Body of pancreas (tissue), 4 donors: ENCODE measurements at places on chromosomes 7 and 10.

GRCh38 chr7:74290981-74291441 lies 1.8 kb downstream of the CLIP2 start:
- peak overlapping the region; percentile 88 for H3K27ac ChIP-seq
- H3K4me3 ChIP-seq, result peak overlapping the region; percentile 37
- DNase-seq, result peak; percentile 29
- no peaks in the 10 kb centered on the region for H3K27me3 ChIP-seq

GRCh38 chr7:102119213-102119651 lies 167.4 kb upstream of the SH2B2 start:
- H3K27ac ChIP-seq, result no peak overlapping the region
- H3K4me1 ChIP-seq, result peaks cover 14% of the 10 kb centered on the region
- peaks cover 7% of the 10 kb centered on the region for H3K36me3 ChIP-seq

DNA sequence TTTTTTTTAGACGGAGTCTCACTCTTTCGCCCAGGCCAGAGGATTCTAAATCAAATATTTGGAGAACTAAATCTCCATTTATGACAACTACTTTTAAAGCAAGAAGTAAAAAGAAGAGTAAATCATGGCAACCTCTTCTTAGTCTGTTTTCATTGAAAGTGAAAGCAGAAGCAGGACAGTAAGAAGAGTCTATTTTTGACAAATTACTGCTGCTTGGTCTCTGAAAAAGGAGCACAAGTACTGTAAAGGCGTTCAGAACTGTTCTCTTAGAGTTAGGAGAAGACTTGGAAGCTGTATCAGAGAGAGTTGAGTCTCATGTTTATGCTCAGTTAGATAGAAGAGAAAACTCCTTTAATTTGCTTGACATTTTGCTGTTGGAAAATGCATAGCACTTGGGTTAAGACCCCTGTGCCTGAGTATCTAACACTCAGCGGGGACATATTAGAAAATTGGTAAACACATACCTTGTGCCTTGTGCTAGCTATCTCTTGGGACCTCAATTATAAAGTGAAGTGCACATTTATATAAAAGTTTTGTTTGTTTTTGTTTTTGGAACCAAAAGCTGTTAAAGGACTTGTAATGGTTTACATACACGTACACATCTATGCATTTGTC lies 433.0 kb downstream of the ANKRD7 start:
- H3K27ac ChIP-seq, result no peak overlapping the region
- H3K4me1 ChIP-seq, result no peaks in the 10 kb centered on the region
- DNase-seq, result no peak
- H3K36me3 ChIP-seq, result no peaks in the 10 kb centered on the region

- H3K27me3 ChIP-seq, result no peaks in the 10 kb centered on the region
- H3K4me3 ChIP-seq, result no peak overlapping the region
- DNase-seq, result no peak
- H3K27ac ChIP-seq, result no peak overlapping the region
- no peaks in the 10 kb centered on the region for H3K36me3 ChIP-seq
Measured at GRCh38 chr7:25429731-25430130, 201.4 kb upstream of the NPVF start.

GRCh38 chr10:124119946-124120345 lies 26.5 kb upstream of the CHST15 start:
- no peaks in the 10 kb centered on the region for H3K4me1 ChIP-seq
- H3K36me3 ChIP-seq, result no peaks in the 10 kb centered on the region
- H3K4me3 ChIP-seq, result no peak overlapping the region
- DNase-seq, result no peak
- no peaks in the 10 kb centered on the region for H3K27me3 ChIP-seq

GRCh38 chr10:93023013-93023650 lies 37.5 kb upstream of the CYP26C1 start:
- H3K27me3 ChIP-seq, result no peaks in the 10 kb centered on the region
- no peaks in the 10 kb centered on the region for H3K4me1 ChIP-seq
- H3K36me3 ChIP-seq, result no peaks in the 10 kb centered on the region
- DNase-seq, result no peak

- DNase-seq, result peak; percentile 48
- no peaks in the 10 kb centered on the region for H3K4me1 ChIP-seq
- no peaks in the 10 kb centered on the region for H3K27me3 ChIP-seq
- H3K4me3 ChIP-seq, result no peak overlapping the region
Measured at GRCh38 chr7:98802088-98802780, 67.6 kb downstream of the TMEM130 start.

GRCh38 chr7:66110856-66111255 lies 3.8 kb upstream of the CRCP start:
- DNase-seq, result no peak
- no peaks in the 10 kb centered on the region for H3K27me3 ChIP-seq
- H3K4me3 ChIP-seq, result no peak overlapping the region
- H3K36me3 ChIP-seq, result no peaks in the 10 kb centered on the region

DNA sequence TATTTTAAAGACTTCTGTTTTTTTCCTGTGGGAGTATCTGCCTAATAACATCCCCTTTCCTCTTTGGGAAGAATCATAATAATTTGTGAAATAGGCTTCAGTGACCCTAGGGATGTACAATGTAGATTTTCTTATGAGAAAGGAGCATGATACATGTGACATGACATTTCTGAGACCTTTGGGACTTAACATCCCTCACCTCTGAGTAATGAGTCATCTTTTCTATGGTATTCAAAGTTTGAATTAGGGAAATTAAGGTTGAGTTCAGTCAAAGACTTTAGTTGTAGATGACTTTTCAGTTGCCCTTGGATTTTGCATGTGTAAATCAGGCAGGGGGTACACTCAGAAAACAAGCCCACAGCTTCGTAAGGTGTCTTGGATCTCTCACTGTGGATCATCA lies 14.3 kb downstream of the GRK5 start:
- H3K4me1 ChIP-seq, result peaks cover 24% of the 10 kb centered on the region
- no peak overlapping the region for H3K4me3 ChIP-seq
- no peak overlapping the region for H3K27ac ChIP-seq
- no peak for DNase-seq

GRCh38 chr7:75537731-75538130 lies 45.6 kb downstream of the SPDYE5 start:
- H3K36me3 ChIP-seq, result no peaks in the 10 kb centered on the region
- H3K27ac ChIP-seq, result no peak overlapping the region
- no peaks in the 10 kb centered on the region for H3K27me3 ChIP-seq
- no peaks in the 10 kb centered on the region for H3K4me1 ChIP-seq
- H3K4me3 ChIP-seq, result no peak overlapping the region
- DNase-seq, result no peak

GRCh38 chr7:55432939-55433784 lies 68.0 kb downstream of the LANCL2 start:
- H3K4me3 ChIP-seq, result no peak overlapping the region
- DNase-seq, result no peak
- no peak overlapping the region for H3K27ac ChIP-seq
- H3K36me3 ChIP-seq, result no peaks in the 10 kb centered on the region
- H3K4me1 ChIP-seq, result peaks cover 33% of the 10 kb centered on the region
- H3K27me3 ChIP-seq, result no peaks in the 10 kb centered on the region

GRCh38 chr7:34060196-34060947 lies 155.0 kb downstream of the BMPER start:
- H3K4me3 ChIP-seq, result no peak overlapping the region
- no peaks in the 10 kb centered on the region for H3K27me3 ChIP-seq
- no peak overlapping the region for H3K27ac ChIP-seq
- no peak for DNase-seq
- H3K4me1 ChIP-seq, result no peaks in the 10 kb centered on the region

- no peaks in the 10 kb centered on the region for H3K36me3 ChIP-seq
- no peaks in the 10 kb centered on the region for H3K4me1 ChIP-seq
- no peak overlapping the region for H3K4me3 ChIP-seq
- H3K27ac ChIP-seq, result no peak overlapping the region
Measured at GRCh38 chr10:14184841-14185315, 145.8 kb downstream of the FRMD4A start.

DNA sequence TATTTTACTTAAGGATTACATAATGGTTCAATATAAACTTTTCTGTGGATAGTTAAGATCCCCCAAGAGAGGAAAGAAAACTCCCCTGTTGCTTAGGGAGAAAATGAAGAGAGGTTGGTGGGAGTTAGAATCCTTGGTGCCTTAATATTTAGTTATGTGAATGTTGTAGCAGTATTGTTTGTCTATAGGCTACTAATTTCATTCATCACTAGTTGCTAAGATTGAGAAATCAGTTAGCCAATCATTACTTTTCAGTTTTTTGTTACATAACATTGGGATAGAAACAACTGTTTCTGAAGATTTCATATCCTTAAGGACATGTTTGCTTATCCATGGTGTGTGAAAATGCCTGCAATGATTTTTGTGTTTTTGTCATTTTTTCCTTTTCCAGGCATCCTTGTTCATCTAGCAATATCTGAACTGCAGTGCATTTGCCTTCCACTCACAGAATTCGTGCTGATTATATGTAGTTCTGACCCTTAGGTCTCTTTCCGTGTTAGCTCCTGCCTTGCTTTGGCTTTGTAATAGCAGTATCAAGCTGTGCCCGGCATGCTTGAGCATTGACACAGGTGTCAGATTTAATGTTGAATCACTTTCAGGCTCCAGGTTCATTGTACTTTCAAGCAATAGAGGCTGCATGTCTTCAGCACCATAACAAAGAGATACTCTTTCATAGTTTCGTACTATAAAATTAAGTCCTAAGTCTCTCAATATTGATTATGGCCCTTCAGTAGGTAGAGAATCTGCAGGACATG lies 85.0 kb downstream of the PODXL start:
- DNase-seq, result no peak
- H3K4me3 ChIP-seq, result no peak overlapping the region
- H3K27ac ChIP-seq, result no peak overlapping the region
- no peaks in the 10 kb centered on the region for H3K4me1 ChIP-seq
- H3K36me3 ChIP-seq, result no peaks in the 10 kb centered on the region

GRCh38 chr7:56003749-56004148 lies 39.4 kb downstream of the NIPSNAP2 start:
- H3K4me3 ChIP-seq, result no peak overlapping the region
- no peaks in the 10 kb centered on the region for H3K36me3 ChIP-seq
- DNase-seq, result no peak
- no peak overlapping the region for H3K27ac ChIP-seq
- H3K27me3 ChIP-seq, result no peaks in the 10 kb centered on the region

GRCh38 chr7:124412531-124412930 lies 353.1 kb downstream of the GPR37 start:
- no peaks in the 10 kb centered on the region for H3K27me3 ChIP-seq
- no peak overlapping the region for H3K4me3 ChIP-seq
- no peaks in the 10 kb centered on the region for H3K36me3 ChIP-seq
- no peaks in the 10 kb centered on the region for H3K4me1 ChIP-seq
- no peak for DNase-seq
- no peak overlapping the region for H3K27ac ChIP-seq

GRCh38 chr7:18201350-18201749 lies 173.7 kb upstream of the PRPS1L1 start:
- DNase-seq, result no peak
- H3K4me1 ChIP-seq, result no peaks in the 10 kb centered on the region
- H3K4me3 ChIP-seq, result no peak overlapping the region
- H3K27me3 ChIP-seq, result no peaks in the 10 kb centered on the region
- no peaks in the 10 kb centered on the region for H3K36me3 ChIP-seq
- no peak overlapping the region for H3K27ac ChIP-seq

- no peak overlapping the region for H3K4me3 ChIP-seq
- H3K27ac ChIP-seq, result no peak overlapping the region
Measured at GRCh38 chr7:16189026-16189715, 232.2 kb downstream of the CRPPA start.

- no peaks in the 10 kb centered on the region for H3K36me3 ChIP-seq
- DNase-seq, result peak; percentile 24
- H3K27me3 ChIP-seq, result no peaks in the 10 kb centered on the region
- H3K4me3 ChIP-seq, result no peak overlapping the region
Measured at GRCh38 chr7:148242294-148242821, 348.2 kb upstream of the C7orf33 start.

- no peaks in the 10 kb centered on the region for H3K4me1 ChIP-seq
- H3K27me3 ChIP-seq, result no peaks in the 10 kb centered on the region
- no peak for DNase-seq
- no peaks in the 10 kb centered on the region for H3K36me3 ChIP-seq
Measured at GRCh38 chr7:37117292-37117691, 331.4 kb downstream of the ELMO1 start.

- H3K27ac ChIP-seq, result peak overlapping the region; percentile 77
- no peaks in the 10 kb centered on the region for H3K27me3 ChIP-seq
- H3K36me3 ChIP-seq, result no peaks in the 10 kb centered on the region
- peaks cover 20% of the 10 kb centered on the region for H3K4me1 ChIP-seq
Measured at GRCh38 chr10:6255548-6256061, 52.9 kb downstream of the PFKFB3 start.

DNA sequence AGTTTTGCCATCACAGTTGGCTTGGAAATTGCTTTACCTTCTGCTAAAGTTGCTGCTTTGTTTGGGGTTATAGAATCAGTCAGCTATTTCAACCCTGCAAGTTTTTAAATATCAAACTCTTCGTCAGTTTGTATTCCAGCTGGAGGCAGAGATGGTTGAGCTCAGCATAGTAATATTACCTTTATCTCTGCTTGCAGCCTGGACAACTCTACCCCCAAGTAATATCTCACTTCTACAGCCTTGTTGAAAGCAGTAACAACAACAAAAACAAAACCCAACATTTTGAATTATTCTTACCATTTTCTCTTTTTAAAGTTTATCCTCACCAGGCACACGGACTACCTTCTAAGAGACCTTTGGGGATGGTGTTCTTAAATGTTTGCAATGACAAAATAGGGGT lies 239.1 kb upstream of the PHF14 start:
- no peaks in the 10 kb centered on the region for H3K36me3 ChIP-seq
- no peak overlapping the region for H3K27ac ChIP-seq
- no peaks in the 10 kb centered on the region for H3K4me1 ChIP-seq

DNA sequence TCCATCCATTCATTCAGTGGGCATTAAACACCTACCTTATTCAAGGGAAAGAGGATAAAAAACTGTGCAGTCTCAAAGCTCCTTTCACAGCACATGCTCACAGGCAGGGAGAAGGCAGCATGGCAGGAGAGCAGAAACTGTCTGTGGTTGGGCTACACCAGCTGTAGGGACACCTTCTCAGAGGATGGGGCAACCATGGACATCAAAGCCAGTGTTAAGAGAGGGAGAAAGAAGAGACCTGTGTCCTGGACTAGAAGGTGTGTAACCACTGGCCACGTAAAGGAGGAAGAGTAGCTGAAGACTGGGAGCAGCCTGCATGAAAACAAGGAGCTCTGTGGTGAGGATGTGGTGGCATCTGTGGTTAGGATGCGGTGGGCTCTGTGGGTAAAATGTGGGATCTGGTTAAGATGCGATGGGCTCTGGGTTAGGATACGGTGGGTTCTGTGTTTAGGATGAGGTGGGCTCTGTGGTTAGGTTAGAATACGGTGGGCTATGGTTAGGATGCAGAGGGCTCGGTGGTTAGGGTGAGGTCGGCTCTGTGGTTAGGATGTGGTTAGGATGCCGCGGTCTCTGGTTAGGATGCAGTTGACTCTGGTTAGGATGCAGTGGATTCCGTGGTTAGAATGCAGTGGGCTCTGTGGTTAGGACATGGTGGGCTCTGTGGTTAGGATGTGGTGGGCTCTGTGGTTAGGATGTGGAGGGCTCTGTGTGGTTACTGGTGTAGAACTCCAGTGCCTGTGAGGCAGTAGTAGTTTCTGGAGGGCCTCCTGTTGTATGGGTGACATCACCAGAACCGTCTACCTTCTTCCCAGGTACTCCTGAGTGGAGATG lies 197.6 kb downstream of the WDR37 start:
- DNase-seq, result no peak
- H3K27ac ChIP-seq, result no peak overlapping the region
- no peaks in the 10 kb centered on the region for H3K27me3 ChIP-seq
- no peak overlapping the region for H3K4me3 ChIP-seq
- no peaks in the 10 kb centered on the region for H3K36me3 ChIP-seq
- no peaks in the 10 kb centered on the region for H3K4me1 ChIP-seq

- no peaks in the 10 kb centered on the region for H3K4me1 ChIP-seq
- no peaks in the 10 kb centered on the region for H3K36me3 ChIP-seq
- H3K27ac ChIP-seq, result no peak overlapping the region
- no peak overlapping the region for H3K4me3 ChIP-seq
Measured at GRCh38 chr10:1287971-1288401, 231.8 kb downstream of the WDR37 start.
